ENCODE measurements at places on chromosomes 7 and 10.

DNA sequence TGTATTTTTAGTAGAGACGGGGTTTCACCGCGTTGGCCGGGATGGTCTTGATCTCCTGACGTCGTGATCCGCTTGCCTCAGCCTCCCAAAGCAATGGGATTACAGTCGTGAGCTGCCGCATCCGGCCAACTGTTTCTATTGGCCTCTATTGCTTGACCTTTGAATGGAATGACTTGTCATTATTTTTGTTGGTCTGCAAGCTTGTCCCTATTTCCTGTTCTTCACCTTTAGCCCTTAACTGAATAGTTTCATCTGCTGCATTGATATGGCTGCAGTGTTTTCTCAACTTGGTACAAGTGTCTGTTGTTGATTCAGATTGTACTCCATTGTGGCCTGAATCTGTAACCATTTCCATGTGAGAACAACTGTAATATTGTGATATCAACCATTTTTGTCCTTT is 105.5 kb downstream of the POLL start:
- DNase-seq: no peak

DNA sequence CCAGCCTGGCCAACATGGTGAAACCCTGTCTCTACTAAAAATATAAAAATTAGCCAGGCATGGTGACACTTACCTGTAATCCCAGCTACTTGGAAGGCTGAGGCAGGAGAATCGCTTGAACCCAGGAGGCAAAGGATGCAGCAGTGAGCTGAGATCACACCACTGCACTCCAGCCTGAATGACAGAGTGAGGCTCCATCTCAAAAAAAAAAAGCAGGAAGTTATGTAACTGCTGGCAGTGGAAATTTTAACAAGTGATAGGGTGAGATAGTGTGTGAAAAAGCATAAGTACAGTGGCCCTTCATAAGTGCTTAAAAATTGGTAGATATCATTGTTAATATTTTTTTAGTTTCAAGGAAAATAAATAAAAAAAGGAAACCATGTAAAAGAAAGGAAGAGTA is 12.3 kb downstream of the AKR1C3 start:
- no peak for DNase-seq

DNA sequence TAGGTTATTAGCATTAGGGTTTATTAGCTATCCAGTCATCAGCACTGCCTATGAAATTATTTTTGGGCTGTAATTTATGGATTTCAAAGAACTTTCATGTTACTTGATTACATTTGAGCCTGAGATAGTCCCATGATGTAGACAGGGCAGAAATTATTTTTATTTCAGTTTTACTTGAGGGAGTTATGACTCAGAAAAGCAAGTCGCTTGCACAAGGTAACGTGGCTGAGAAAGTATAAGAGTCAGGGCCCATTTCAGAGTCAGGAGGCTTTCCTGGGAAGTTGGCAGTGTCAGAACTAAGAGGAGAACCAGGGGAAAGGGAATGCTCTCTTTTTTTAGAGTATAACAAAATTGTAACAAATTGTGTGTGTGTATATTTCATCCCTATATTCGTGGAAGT is 16.5 kb downstream of the GATA3 start:
- no peak for DNase-seq

DNA sequence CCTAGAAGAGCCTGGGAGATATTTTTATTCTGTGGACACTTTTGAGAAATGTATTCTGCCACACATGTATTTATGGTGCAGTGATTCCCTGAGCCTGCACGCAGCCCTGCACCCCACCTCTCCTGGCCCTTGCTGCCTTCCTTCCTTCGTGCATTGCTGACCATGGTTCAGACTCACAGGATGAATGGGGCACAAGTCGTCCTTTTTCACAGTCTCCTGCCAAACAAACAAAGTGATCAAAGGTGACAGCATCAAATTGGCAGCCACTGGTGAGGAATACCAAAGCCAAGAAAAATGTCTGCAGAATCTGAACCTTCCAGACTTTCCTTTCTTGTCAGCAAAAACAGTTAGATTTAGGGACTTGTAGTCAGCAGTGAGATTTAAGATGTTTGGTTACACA is 215.0 kb downstream of the ACTR3B start:
- no peak for DNase-seq

- DNase-seq: peak; percentile 7
Observed at GRCh38 chr7:123966936-123967335, 41.9 kb downstream of the SPAM1 start.

DNA sequence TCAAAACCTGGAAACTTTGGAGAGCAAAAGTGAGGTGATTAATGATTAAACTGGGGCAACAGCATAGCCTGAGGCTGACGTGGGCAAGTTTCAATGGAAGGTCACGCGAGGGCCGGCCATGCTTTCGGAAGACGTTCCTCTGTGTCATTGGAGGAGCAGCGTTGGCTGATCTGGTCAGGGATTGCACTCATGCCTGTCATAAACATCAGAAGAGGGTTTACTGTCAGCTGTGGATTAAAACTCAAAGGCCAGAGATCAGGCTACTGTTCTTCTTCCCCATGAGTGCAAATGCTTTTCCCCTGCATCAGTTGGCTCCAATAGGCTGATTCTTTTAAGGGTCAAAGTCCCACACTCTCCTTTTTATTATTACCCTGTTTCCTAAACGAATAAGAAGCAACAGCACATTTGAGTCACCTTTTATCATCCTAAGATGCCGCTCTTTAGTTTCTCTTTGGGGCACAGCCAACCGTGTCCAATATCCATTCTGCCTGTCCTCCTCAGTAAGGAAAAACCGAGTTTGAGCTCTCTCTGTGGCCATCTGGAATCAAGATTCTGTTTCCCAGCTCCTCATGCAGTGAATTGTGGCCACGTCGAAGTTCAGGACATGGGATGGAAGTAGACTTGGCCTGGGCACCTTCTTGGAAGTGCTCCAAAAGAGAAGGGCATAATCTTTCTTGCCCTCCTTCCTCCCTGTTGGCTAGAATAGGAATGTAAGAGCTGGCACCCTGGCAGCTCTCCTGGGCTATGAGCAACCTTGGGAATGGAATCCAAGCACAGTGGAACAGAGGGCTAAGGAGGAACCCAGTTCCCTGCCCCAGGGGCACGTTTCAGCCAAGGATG is 62.5 kb upstream of the INSIG1 start:
- peak; percentile 59 for DNase-seq

Data from Calu3 (cell line).